ENCODE measurements at places on chromosomes 16 and 17.

- DNase-seq = no peak
Measured at GRCh38 chr17:76968707-76969597, 100.7 kb downstream of the MGAT5B start.

GRCh38 chr17:50222922-50223321 is 21.5 kb upstream of the COL1A1 start:
- DNase-seq = no peak

DNA sequence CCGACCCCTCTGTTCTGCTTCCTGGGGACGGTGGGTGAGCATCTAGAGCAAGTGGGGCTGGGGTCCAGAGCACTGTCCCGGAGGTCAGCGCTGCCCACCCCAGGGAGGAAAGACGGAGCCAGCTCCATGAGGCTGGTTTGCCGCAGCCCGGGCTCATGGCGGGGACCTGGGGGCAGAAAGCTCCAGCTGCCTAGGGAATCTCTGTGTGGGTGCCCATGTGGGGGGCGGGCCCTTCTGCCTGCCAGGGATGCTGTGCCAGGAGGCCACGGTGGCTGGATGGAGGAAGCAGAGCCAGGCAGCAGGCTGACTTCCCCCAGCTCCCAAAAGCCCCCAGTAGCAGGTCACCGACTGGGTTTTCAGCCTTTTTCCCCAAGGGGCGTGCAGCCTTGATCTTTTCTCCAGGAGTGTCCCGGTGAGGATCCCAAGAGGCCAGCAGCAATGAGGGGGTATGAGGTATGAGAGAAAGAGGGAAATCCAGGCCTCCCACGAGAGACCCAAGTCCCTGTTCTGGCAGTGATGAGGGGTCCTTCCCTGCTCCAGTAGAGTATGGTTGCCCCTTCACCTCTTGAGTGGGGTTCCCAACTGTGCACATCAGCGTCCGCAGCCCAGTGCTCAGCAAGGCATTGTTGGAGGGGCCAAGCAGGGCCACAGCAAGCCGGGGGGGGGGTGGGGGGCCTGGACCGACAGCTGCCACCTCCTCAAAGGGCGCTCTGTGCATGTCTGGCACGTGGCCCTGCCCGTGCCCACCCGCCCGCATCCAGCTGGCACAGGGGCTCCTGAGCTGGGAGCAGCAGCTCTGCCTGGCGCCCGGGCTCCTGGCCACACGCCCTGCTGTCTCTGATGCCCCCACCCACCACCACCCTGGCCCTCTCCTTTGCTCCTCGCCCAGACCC is 15.6 kb upstream of the BCAR1 start:
- DNase-seq = no peak

DNA sequence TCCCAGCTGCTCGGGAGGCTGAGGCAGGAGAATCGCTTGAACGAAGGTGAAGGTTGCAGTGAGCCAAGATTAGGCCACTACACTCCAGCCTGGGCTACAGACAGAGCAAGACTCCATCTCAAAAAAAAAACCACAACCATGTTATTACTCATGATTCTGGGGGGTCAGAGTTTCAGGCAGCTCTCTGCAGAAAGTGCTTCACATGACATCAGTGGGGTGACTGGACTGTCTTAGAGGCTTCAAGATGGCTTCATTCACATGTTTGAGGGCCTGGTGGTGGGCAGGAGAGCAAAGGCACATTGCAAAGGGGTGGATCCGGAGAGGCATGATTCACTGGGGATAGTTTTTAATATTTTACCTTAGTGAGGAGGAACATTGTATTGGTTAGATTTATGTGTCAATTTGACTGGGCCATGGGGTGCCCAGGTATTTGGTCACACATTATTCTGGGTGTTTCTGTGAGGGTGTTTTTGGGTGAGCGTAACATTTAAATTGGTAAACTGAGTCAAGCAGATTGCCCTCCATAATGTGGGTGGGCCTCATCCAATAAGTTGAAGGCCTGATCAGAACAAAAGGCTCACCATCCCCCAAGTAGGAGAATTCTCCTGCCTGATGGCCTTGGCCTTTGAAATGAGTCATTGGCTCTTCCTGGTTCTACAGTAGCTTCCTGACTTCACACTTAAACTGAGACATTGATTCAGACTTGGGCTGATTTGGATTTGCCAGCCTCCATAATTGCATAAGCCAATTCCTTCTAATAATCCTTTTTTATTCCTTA is 109.8 kb downstream of the GOSR1 start:
- no peak for DNase-seq

GRCh38 chr16:86281421-86281820 is 228.9 kb upstream of the FOXF1 start:
- DNase-seq = no peak

- DNase-seq = no peak
Measured at GRCh38 chr16:56662357-56663354, 4.9 kb downstream of the MT1F start.

- no peak for DNase-seq
Measured at GRCh38 chr16:20114356-20114755, 40.7 kb upstream of the GPR139 start.

- DNase-seq = no peak
Measured at GRCh38 chr16:72764015-72764654, 283.8 kb downstream of the ZFHX3 start.

GRCh38 chr16:46732561-46732960 is 15.6 kb downstream of the MYLK3 start:
- no peak for DNase-seq

GRCh38 chr16:64969221-64969620 is 152.6 kb downstream of the CDH11 start:
- DNase-seq = no peak

DNA sequence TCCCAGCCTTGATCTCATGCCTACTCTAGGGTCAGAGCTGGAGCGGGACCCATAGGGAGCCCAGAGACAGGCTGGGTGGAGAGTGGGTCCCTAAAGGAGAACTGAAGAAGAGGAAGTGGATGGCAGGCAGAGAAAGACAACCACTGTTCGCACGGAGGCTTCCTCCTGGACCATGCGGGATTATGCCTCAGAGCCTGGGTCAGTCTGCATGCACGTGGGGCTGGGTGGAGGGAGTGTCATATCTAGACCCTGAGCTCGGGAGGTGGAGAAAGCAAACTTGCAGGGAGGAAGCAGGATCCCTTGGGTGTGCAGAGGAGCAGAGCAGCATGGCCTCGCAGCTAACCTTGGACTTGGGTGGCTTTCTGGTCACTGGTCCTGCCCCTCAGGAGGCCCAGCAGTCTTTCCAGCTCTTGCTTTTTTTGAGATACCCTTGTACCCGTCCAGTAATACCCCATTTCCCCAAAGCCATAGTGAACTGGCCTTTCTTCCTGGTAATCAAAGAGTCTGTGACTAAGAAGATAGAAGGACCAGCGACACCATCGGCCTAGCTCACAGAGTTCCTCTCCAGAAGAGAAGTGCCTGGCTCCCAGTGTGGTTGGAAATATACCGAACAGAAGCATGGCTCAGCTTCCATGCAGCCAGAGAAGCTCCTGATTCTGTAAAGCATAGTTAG is 344.2 kb downstream of the CPPED1 start:
- DNase-seq = no peak

- no peak for DNase-seq
Measured at GRCh38 chr16:82373976-82374375, 204.0 kb upstream of the MPHOSPH6 start.

GRCh38 chr16:65353183-65353582 is 231.3 kb upstream of the CDH11 start:
- no peak for DNase-seq

- DNase-seq = no peak
Measured at GRCh38 chr16:12885742-12886141, 15.7 kb upstream of the SHISA9 start.

GRCh38 chr17:44898768-44899073 is 524 bp downstream of the EFTUD2 start:
- DNase-seq = no peak

- DNase-seq = no peak
Measured at GRCh38 chr16:3171181-3171854, 16.7 kb upstream of the OR1F1 start.

DNA sequence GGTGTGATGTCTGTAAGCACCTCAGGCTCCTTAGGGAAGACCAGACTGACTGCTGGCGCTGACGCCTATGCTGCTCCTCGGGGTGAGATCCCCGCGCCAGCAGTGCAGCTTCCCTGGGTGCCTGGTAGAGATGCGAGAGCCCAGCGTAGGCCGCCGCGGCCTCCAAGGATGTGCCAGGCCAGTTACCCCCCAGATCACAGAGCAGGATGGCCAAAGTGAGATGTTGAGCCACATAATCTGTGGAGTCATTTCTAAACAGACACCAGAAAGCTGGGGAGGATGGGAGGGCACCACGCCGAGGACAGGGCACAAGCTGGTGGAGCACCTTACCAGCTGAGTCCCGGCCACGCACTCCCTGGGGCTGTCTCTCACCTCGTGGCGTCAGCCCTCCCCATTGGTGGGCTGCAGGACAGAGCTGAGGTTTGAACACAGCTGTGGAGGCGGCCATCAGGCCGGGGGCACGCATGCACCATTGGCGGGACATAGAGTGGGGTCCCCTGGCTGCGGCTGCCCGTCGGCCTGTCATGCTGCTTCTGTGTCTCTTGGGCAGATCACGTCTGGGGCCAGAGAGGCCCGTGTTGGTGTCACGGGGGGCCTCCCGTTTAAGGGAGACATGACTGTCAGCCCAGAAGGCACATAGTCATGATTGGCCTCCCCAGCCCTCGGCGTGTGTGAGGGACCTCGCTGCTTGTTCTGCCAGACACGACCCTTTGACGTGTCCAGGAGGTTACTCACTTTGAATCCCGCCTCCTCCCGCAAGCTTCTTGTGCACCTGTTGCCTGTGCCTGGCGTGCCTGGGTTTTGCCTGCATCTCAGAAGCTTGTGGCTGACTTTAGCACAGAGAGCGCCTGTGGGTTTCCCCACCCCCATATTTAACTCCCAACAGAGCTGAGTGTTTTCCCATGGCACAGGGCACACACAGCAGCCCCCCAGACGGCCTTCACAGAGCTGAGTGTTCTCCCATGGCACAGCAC is 21.9 kb downstream of the MAPK8IP3 start:
- no peak for DNase-seq

- DNase-seq = no peak
Measured at GRCh38 chr16:84895016-84895415, 75.2 kb downstream of the CRISPLD2 start.

- DNase-seq = no peak
Measured at GRCh38 chr16:10871157-10871991, 5.6 kb upstream of the CIITA start.

DNA sequence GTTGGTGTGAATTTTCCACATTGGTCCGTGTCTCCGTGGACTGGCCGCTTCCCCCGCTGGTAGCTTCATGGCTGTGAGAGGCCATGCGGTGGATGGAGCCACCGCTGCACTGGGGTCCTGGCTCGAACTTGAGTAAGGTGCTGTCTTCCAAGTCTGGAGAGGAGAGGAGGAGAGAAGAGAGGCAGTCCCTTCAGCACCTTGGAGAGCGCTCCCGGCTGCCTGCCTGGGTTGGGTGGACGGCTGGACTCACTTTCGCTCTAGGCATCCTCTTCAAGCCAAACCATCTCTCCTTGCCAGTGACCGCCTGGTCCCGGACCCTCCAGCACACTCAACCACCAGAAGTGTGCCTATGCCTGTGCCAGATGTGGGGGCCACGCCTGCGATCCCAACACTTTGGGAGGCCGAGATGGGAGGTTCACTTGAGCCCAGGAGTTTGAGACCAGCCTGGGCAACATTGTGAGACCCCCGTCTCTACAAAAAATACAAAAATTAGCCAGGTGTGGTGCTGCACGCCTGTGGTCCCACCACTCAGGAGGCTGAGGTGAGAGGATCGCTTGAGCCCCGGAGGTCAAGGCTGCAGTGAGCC is 6.2 kb downstream of the JPH3 start:
- DNase-seq = peak; percentile 33

- DNase-seq = no peak
Measured at GRCh38 chr17:9855036-9855435, 29.3 kb downstream of the GLP2R start.

GRCh38 chr16:57301126-57301817 is 16.8 kb upstream of the PLLP start:
- no peak for DNase-seq

GRCh38 chr17:79465011-79465680 is 145.7 kb downstream of the RBFOX3 start:
- DNase-seq = no peak

DNA sequence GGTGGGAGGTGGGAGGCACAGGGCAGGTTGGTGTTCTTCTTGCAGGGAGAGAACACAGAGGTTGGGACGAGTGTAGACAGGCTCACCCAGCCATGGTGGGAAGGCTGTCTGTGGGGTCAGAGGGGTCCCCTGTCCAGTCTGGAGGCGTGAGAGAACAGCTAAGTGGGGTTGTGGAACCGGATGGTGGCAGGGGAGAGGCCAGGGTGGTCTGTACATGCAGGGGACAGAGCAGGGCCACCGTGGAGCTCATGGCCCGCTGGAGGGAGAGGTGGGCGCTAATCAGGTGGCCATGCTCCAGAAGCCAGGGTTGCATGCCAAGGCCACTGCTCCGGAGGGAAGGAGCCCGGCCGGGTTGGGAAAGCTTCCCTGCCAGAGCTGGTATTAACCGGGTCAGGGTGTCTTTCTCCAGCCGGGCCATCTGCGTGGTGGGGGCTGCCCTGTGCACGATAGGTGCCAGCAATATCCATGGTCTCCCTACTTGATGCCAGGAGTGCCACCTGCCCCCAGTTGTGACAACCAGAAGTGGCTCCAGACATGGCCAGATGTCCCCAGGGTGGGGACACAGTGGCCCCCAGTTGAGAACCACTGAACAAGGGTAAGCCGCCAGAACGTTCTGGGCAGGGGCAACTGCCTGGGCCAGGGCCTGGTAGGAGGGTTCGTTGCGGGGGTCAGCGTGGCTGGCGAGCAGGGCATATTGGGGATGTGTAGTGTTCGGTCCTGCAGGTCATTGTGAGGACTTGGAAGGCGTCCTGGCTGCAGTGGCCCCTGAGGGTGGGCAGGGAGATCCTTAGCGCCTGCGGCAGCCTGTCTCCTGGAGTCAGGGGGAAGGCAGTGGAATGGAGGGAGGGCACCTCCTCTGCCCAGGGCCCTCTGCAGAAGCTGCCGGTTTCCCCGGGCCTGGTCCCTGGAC is 5.1 kb downstream of the SNN start:
- DNase-seq = no peak

DNA sequence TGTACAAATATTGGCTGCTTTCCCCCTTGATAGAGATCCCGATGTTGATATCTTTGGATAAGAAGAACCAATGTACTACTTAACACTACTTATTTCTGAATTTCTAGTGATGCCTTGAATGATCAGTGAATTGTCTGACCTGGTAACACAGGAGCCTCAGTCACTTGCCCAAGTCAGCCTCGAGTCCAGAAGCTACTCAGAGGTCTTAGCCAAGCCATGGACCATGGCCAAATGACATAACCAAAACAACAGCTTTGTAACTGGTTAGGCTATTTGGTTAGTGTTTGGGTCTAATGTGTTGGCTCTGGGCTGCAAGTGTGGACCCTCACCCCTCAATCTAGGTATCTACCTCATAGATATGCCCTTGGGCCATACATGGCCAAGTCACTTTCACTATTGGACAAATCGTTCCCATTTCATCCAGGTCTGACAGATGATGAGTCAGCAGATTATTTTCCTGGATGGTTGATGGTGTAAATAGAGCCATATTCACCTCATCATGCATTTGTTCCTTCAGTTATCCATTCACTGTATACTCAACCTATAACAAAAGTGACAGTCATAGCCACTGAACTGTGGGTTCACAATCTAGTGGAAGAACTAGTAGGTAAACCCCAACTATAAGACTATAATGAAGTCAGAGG is 3.5 kb downstream of the RBFOX1 start:
- DNase-seq = no peak

All from stimulated activated CD4-positive, alpha-beta T cell treated with anti-CD3 and anti-CD28 coated beads, Interleukin-12 subunit alpha, Interleukin-12 subunit beta, amount 100 ng/mL, for 24 hours (primary cell).